Inflammatory macrophage treated with lipopolysaccharide for 1 hour (primary cell): ENCODE measurements at places on chromosomes 5 and 9.

DNA sequence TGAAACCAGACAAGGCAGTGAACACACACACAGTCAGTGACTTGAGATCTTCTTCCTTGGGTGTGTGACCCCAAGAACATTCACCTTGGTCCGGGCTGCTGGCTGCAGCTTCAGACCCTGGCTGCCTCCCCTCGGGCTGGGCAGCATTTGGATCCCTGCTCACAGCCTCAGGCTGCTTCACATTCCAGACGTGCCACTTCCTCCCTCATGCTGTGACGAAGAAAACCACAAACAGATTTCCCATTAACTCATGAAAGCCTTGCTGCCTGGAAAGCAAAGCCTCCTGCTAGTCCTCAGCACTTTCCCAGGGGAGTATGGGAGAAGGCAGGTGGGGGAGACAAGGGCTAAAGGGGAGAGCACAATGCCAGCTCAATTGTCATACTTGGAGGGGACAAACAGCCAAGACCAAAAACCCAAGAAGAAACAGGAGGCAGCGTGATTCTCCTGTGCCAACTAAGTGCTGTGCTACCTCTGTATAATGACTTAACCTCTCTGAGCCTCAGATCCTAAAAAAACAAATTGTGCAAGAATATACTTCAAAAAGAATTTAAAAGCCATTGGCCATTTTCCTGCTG is 594.6 kb upstream of the BRINP1 start:
- no peak for DNase-seq

GRCh38 chr5:68225188-68225910 is 9.8 kb downstream of the PIK3R1 start:
- peak; percentile 74 for DNase-seq

DNA sequence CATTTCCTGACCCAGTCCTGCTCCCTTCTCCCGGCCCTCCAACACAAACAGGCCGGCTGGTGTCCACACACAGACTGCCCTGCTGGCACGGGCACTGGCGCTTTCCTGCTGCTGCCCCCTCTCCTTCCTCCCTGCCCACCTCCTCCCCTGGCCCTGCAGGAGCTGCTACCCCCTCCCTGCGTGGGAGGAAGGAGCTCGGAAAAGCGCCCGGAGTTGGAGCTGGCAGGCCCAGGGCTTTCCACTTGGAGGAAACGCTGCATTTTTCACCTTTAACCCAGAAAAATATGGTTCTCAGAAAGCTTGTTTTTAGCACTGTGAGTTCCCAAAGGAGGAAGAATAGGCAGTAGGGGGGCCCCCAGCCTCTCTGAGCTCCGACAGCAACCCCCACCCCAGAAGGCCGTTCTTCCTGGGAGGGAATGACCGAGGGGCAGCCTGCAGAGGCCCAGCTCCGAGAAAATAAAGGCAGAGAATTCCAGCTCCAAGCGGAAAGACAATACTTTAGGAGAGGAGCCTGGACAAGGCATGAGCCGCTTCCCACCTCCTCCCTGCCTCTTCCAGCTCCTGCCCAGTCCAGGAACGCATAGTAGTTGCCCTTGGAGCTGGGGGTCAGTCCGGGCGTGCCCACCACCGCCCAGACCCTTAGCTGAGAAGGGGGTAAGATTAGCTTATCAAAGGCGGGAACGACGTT is 88.9 kb downstream of the LIFR start:
- DNase-seq: no peak

DNA sequence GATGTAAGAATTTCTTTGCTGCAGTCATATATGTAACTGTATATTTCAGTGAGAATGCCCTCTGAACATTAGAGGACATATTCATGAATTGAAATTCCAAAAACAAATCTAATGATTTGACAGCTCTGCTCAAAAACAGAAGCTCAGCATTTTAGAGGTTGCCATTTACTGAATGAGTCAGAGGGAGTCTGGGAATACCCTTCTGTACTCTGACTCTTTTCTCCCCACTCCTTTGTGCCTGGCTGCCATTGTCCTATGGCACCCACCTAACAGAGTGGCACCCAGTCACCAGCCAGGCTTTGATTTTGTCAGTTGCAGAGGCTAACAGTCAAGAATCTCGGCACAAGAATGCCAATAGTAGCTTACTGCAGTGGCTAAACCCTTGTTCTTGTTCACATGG is 133.6 kb downstream of the ATG10 start:
- peak; percentile 32 for DNase-seq

- DNase-seq: no peak
These were observed 18.4 kb upstream of the IL17B start for GRCh38 chr5:149397530-149397929.

DNA sequence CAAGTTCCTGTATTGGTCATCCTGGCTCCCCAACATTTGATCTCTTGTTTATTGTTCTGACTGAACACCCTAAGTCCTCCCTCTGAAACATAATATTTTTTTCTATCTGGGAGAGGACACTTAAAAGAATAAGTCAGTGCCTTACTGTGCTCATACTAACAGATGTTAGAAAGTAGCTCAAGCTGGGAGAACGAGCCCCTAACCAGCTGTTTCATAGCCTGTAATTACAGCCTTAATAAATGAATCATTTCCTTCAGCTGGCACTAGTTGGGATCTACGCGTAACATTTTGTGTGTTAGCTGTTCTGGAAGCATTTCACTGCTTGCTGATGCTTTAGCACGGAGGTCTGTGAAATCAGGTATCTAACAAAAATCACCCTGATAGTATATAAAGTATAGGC is 345.9 kb upstream of the RIOK2 start:
- no peak for DNase-seq

GRCh38 chr5:1918488-1919208 is 35.9 kb upstream of the IRX4 start:
- no peak for DNase-seq

DNA sequence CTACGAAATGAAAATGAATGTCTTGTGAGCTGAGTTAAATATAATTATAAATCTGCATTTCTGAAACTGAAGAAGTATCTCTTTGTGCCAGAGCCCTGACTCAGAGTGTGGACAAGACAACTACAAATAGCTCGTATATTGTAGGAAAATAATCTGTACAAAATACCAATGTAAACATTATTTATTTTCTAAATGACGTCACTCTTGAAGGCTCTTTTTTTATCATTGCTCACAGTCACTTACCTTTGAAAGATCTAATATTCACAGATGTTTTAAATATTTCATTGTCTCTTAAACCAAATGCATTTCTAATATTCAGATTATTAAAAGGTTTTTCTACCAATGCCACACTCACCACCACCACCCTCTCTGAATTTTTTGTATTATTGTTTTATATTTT is 226.1 kb downstream of the SLCO4C1 start:
- no peak for DNase-seq

GRCh38 chr5:96049398-96050272 is 88.0 kb upstream of the ELL2 start:
- peak; percentile 27 for DNase-seq

- no peak for DNase-seq
These were observed 37.9 kb upstream of the GAS1 start for GRCh38 chr9:86985132-86985647.

DNA sequence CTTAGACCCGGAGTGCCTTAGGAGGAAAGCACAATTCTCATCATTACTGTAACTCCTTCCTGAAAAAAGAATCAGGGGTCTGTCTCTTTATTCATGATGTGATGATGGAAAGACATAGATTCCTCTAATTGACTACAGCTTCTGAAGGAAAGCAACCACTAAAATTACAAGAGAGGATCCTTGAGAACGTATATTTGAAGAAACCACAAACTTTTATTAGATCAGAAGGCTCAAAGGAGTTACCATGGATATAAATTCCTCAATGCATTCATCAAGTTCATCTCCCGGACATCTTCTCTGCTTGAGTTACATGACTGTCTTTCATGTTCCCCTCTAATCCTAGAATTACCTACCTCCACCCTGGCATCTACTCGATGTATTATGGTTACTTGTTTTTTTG is 104.1 kb upstream of the PAPPA start:
- no peak for DNase-seq

- no peak for DNase-seq
These were observed 334.7 kb downstream of the NDUFS4 start for GRCh38 chr5:53895091-53895683.

GRCh38 chr5:153367466-153367865 is 123.0 kb upstream of the GRIA1 start:
- no peak for DNase-seq

- no peak for DNase-seq
These were observed 197.0 kb downstream of the DRD1 start for GRCh38 chr5:175246889-175247520.

GRCh38 chr9:19473605-19474004 is 64.8 kb downstream of the ACER2 start:
- DNase-seq: peak; percentile 8

DNA sequence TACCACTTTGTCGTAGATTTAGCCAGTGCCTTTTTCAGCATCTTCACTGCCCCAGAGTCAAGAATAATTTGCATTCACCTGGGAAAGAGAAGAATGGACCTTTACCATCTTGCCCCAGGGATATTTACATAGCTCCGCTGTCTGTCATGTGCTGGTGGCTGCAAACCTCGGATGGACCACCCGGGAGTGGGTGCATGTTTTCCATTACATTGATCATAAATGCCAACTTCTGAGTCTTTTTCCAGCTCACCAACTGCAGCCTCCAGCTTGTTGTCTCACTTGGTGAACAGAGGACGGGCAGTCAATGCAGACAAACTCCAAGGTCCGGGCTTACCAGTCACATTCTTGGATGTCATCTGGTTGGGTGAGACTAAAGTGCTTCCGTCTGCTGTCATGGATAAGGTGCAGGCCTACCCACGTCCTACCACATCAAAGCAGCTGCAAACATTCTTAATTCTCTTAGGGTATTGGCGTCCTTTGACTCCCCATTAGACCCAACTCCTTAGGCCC is 155.8 kb upstream of the APC start:
- DNase-seq: no peak

- no peak for DNase-seq
These were observed 2.1 kb downstream of the CHSY3 start for GRCh38 chr5:129906177-129906887.

DNA sequence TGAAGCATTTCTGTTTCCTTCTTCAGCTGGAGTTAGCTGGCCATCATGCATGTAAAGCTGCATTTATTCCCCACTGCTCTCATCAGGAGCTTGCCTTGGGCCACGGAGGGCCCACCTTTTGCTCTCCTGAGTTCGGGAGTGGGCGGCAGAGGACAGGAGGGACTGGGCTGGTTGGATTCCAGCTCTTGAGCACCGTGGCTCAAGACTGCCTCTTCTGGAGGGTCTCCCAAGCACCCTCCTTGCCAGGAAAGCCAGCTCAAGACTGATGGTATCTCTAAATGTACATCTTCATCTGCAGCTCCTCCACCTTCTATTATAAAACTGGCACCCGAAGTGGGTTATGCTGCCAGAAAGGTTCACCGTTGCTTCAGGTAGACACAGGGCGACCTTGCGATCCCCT is 399.6 kb upstream of the IRX1 start:
- no peak for DNase-seq

DNA sequence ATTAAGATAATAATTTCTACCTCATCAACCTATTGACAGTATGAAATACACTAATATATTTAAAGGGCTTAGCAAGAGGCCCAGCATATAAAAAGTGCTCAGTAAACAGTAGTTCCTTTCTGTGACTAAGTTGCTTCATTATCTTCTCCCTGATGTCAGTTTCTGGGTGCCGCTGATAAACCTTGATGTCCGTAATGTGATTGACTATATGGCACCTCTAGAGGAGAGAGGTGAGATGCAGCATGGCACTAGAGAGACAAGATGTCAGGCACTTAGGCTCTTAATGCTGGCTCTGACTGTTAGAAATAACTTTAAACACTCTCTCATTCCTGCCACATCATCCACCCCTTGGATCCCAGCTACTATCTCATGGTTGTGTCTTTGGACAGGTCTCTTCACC is 455.9 kb upstream of the KLF4 start:
- DNase-seq: no peak

DNA sequence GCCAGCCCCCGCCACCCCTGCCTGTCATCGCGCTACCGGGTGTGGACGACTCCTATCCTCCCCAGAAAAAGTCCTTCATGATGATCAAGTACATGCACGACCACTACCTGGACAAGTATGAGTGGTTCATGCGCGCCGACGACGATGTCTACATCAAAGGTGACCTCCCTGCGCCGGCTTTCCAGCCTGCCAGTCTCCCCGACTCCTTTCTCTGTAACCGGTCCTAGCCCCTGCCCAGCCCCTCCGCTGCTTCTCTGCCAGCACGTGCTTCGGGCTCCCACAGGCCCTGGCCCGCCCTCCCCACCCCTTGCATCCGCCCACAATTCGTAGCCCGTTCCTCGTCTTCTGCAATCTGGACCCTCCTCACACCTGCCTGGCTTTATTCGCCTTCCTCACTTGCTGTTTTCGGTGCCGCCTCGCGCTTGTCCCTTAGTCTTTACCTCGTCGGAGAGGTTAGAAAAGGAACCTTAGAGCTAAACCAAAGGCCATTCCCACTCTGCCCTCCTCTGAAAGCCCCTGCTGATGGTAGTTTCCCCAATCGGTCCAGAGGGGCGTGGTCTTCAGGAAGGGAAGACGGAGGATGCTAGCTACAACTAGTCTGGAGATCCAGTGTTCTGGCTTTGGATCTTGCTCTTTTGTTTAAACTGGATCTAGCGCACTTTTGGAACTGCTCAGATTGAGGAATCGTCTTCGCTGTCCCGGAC is 1.4 kb downstream of the CHSY3 start:
- DNase-seq: no peak

GRCh38 chr9:21996438-21996837 is 1.8 kb downstream of the CDKN2B-AS1 start:
- no peak for DNase-seq

- DNase-seq: no peak
These were observed 89.7 kb downstream of the CAAP1 start for GRCh38 chr9:26802921-26803320.

DNA sequence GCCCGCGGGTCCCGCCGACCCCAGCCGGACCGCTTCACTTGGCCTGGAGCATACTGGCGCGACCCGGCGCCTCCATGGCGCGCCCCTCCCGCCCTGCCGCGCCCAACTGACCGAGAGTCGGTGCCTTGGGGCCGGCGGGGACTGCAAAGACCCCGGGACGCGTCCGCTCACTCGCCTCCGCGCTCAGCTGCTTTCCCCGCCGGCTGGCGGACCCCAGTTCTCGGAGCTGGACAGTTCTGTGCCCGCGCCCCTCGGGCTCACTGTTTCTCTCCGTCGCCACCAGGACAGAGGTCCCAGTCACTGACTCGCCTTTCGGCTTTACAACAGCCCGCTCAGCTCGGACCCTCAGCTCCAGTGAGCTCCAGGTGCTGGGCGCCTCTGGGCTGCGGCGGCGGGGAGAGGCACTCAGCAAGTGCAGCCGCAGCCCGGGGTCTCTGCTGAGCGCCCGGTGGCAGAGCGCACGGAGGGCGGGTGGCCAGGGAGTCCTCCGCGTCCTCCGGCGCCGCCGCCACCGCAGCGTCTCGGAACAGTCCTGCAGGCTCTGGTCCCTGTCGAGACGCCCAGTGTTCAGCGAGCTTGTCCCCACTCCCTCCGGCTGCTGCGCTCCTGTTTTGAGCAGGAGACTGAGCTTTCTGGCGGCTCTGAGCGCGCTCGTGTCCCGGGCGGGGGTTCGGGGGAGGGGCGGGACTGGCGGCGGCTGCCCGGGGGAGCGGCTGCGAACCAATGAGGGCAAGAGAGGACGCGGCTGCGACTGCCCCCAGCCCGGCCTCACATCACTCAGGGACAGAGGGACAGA is at the start of gene SMIM32:
Gene SMIM32 (minus strand): TSS at position 637 of the 796 bp plus-strand sequence. CDS start 638 bp downstream, outside the sequence.
- DNase-seq: no peak

- DNase-seq: no peak
These were observed 25.2 kb upstream of the NREP start for GRCh38 chr5:111782216-111782615.
